GM23338 (cell line): ENCODE measurements at places on chromosomes 5 and 9.

GRCh38 chr9:113219969-113220368 lies 1.1 kb downstream of the FKBP15 start:
- DNase-seq, result no peak

GRCh38 chr9:83068414-83068813 lies 5.5 kb upstream of the RASEF start:
- DNase-seq, result no peak

DNA sequence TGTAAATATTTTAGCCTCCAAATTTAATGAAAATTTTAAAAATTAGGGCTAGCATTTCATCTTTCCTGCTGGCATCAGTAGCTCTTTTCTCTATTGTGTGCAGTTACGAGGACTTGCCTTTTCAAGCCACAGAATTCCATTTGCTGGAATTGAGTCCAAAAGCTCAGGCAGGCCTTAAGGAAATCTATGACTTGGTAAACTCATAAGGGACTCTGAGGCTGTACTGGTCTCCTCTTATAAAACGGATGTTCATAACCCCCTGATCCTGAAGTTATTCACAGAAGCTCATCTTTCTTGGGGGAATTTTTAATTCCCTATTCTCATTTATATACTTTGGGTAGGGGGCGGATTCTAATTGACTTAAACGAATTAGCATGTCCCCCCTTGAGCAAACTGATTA lies 23.4 kb downstream of the ANKRA2 start:
- DNase-seq, result no peak

- DNase-seq, result no peak
Measured at GRCh38 chr9:8371686-8372085, 572.1 kb upstream of the DMAC1 start.

DNA sequence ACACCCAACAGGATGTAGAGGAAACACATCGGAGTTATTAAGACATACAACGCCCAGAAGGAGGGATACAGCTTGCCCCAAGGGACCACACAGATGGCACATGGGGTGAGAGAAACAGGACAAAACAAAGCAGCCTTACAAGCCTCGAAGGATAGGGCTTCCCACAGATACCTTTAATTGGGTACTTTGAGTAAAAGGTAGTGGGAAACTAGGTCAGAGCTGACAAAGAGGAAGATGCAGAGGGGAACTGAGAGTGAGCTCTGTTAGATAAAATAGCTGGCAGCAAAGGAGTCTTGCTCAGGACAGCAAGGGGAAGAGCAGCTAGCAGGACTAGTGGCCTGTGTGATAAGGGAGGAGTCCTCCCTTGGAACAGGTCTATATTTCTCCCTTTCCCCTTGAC lies 48.2 kb downstream of the OTP start:
- DNase-seq, result peak; percentile 6

- no peak for DNase-seq
Measured at GRCh38 chr5:120016717-120017382, 387.5 kb downstream of the FAM170A start.

- DNase-seq, result no peak
Measured at GRCh38 chr5:133927300-133928180, 40.9 kb downstream of the C5orf15 start.

GRCh38 chr5:75567710-75568109 lies 43.5 kb upstream of the ANKDD1B start:
- DNase-seq, result no peak

DNA sequence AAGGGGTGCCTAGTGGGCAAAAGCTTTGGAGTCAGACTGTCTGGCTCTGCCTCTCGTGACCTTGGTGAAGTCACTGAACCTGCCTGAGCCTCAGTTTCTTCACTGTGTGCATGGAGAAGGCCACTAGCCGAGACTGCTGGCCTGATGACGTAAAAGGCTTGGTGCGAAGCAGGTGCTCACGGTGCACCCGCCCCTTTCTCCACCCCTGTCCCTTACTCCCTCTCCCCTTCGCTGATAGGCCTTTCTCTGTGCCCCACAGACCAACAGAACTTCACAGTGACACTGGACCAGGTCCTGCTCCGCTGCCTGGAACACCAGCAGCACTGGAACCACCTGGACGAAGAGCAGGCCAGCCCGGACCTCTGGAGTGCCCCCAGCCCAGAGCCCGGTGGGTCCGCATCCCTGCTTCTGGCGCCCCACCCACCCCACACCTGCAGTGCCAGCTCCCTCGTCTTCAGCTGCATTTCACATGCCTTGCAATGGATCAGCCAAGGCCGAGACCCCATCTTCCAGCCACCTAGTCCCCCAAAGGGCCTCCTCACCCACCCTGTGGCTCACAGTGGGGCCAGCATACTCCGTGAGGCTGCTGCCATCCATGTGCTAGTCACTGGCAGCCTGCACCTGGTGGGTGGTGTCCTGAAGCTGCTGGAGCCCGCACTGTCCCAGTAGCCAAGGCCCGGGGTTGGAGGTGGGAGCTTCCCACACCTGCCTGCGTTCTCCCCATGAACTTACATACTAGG lies 10.4 kb downstream of the FPGS start:
- no peak for DNase-seq

DNA sequence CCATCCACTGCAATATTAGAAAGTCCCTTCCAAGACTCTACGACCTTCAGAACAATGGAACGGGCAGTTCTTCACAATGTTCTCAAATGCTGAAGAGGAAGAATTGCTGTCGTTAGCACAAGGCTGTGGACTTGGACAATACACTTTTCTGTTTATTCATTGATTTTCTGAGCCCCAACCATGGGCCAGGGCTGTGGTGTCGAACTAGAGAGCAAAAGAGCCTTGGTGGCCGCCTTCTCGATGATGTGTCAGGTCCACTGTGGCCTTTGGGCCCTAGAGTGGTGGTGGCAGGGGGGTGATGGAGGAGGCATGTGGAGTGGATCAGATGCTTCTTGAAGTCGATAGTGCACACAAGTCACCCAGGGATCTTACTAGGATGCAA lies 18.5 kb upstream of the KIF12 start:
- no peak for DNase-seq

DNA sequence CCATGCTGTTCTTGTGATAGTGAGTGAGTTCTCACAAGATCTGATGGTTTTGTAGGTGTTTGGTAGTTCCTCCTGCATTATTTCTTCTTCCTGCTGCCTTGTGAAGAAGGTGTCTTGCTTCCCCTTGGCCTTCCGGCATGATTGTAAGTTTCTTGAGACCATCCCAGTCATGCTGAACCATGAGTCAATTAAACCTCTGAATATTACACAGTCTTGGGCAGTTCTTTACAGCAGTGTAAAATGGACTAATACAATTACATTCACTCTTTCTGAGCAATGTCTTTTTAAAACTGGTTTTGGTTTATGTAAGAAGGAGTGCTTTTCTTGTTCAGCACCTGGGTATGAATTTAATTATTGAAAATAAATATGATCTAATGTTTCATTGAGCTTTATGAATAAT lies 50.7 kb upstream of the ARRDC3 start:
- no peak for DNase-seq

DNA sequence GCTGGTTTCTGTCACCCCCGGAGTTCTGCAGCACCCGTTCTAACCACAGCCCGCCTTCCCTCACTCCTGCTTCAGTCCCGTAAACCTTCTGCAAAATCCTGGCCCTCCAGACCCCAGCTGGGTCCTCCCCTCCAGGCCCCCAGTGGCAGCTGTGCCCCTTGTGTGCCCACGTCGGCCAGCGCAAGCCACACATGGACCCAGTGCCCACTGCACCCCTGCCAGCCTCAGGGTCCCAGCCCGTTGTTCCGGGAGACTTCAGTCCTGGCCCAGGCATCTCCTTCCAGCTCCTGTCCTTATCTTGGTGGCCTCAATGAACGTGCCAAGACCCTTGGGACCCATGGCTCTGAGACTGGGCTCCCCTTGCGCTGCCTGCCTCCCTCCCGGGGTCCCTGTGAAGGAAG lies 43.2 kb downstream of the EXD3 start:
- no peak for DNase-seq

GRCh38 chr5:95382801-95383200 lies 8.4 kb upstream of the FAM81B start:
- DNase-seq, result no peak

DNA sequence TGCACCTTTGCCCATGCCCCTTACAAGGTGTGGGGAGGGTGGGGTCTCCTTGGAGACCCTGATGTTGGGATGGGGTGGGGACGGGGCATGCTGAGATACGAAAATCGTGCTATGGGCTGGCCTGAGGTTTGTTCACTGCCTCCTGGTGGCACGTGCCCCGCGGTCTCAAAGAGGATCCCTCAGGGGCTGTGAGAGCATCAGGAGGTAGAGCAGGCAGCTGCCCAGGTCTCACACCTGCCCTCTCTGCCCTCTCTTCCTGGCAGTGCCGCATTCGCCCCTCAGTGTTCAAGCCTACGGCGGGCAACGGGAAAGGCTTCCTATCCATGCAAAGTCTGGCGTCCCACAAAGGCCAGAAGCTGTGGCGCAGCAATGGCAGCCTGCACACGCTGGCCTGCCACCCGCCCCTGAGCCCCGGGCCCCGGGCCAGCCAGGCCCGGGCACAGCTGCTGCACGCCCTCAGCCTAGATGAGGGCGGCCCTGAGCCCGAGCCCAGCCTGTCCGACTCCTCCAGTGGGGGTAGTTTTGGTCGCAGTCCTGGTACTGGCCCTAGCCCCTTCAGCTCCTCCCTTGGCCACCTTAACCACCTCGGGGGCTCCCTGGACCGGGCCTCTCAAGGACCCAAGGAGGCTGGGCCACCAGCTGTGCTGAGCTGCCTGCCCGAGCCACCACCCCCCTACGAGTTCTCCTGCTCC lies 6.7 kb downstream of the N4BP3 start:
- DNase-seq, result no peak

DNA sequence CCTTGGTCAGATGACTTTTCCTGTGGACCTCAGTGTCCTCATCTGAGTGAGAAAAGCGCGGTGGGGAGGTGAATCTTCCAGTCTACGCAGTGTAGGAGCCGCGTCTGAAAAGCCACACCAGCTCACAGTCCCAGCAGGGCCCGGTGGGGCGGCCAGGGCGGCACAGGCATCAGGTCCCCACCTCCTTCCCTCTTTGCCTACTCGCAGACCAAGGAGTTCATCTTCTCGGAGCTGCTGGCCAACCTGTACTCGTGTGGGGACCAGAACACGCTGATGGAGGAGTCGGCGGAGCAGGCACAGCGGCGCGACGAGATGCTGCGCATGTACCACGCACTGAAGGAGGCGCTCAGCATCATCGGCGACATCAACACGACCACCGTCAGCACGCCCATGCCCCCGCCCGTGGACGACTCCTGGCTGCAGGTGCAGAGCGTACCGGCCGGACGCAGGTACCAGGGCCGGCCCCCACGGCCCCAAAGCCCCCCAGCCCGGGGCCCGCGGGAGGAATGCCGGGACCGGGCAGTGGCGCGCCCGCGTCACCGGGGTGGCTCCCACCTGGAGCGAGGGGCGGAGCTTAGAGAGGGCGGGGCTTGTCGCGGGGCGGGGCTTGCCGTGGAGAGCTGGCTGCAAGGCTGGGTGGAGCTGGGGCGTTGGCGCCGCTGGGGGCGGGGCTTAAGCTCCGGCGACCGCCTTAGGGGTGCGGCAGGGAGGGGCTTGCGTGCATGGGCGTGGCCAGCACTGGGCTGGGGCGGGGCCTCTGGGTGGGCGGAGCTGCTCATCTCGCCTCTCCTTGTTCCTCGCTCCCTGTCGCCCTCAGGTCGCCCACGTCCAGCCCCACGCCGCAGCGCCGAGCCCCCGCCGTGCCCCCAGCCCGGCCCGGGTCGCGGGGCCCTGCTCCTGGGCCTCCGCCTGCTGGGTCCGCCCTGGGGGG lies 25.6 kb downstream of the GOLGA2 start:
- peak; percentile 90 for DNase-seq

DNA sequence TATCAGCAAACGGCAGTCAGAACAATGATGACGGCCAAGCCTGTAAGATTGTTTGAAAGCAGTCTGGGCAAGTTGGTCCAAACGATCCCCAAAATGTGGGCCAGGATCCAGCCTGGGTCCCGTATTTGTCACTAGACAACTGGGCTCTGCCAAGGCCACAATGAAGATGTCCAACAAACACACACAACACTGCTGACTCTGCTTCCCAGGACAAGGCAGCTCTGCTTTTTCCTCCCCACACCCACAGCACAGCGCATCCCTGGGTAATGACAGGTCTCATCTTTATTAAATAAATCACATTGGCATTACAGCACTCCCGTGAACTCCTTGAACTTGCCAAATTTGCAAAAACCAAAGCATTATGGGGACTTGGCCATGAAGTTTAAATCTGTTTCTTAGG lies 424.1 kb upstream of the ACTBL2 start:
- DNase-seq, result no peak

GRCh38 chr5:167845952-167846351 lies 445.5 kb upstream of the WWC1 start:
- DNase-seq, result no peak

DNA sequence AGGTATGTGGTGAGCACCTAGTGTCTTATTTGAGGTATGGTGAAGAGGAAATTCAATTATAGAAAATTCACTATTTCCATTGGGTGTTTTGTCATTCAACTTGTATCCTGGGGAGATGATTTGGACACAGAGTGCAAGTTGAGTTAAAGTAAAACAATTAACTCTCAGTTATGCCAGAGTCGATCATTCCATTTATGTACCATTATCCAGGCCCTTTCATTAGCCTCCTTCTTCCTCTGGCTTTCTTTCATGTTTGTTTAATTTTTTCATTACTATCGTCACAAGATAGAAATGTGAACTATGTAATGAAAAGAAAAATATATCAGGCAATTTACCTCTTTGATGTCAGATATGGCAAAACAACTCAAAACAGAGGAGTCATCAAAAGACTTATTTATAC lies 1347.2 kb upstream of the NUDT12 start:
- DNase-seq, result no peak

DNA sequence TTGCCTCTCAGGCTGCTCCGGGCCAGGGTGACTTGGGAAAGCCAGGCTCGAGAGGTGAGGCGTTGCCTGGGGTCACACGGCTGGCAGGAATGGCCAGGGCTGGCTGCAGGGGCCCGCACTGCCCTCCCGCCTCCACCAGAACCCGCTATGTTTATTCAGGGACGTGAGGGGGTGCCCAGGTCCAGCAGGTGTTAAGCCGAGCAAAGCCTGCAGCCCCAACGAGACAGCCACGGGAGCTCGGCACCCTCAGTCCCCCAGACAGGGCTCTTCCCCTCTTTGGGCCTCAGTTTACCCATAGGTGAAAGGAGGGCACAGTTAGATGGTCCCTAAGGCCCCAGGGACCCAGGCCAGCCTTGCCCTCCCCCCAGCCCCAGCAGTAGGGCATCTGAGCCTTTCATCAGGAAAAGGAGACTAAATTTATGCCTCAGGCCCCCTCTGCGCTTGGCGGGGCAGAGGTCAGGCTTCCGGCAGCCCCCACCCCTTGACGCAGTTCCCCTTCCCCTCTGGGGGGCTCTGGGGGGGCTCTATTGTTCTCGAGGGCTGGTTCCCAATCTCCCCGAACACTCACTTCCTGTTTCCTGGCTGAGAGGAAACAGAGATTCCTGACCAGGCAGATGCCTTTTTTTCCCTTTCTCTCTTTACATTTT lies 7.1 kb upstream of the EGFL7 start:
- DNase-seq, result no peak

GRCh38 chr5:137344723-137345322 lies 154.3 kb downstream of the SPOCK1 start:
- DNase-seq, result peak; percentile 85

DNA sequence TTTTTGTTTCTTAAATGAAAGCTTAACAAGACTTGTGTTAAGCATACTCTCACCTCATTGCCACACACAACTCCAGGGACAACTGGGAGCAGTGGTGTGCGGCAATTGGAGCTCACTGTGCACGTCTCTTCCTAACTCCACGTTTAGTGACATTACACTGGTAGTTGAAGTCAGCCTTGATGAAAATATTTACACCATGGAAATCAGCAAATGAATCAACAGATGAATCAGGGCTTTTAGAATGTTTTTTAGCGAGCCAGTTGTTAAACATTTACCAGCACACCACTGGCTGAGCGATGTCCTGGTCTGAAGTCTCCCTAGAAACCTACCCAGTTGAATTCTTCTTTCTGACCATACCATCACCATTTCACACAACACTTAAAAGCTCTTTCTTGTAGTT lies 67.3 kb downstream of the KLHL3 start:
- no peak for DNase-seq

- peak; percentile 35 for DNase-seq
Measured at GRCh38 chr9:19379697-19380046, 364 bp downstream of the RPS6 start.
